ENCODE measurements at places on chromosomes 12 and 14.

DNA sequence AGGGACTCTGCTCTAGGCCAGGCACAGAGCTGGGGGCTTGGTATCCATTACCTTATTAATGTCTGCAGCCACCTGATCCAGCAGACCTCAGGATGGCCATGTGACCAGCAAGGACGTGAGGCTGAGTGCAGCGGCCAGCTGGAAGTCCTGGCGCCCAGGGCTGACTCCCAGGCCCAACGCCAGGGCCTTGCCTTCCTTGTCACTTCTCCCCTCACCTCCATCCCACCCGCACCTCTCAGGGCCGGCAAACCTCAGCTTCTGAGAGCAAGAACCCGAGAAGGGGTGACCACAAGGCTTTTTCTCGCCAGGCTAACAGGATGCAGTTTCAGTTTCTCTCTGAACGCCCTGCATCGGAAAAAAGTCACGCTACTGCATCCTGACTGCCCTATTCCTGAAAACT is 15.4 kb downstream of the RAB35 start:
- peak; percentile 40 for DNase-seq

DNA sequence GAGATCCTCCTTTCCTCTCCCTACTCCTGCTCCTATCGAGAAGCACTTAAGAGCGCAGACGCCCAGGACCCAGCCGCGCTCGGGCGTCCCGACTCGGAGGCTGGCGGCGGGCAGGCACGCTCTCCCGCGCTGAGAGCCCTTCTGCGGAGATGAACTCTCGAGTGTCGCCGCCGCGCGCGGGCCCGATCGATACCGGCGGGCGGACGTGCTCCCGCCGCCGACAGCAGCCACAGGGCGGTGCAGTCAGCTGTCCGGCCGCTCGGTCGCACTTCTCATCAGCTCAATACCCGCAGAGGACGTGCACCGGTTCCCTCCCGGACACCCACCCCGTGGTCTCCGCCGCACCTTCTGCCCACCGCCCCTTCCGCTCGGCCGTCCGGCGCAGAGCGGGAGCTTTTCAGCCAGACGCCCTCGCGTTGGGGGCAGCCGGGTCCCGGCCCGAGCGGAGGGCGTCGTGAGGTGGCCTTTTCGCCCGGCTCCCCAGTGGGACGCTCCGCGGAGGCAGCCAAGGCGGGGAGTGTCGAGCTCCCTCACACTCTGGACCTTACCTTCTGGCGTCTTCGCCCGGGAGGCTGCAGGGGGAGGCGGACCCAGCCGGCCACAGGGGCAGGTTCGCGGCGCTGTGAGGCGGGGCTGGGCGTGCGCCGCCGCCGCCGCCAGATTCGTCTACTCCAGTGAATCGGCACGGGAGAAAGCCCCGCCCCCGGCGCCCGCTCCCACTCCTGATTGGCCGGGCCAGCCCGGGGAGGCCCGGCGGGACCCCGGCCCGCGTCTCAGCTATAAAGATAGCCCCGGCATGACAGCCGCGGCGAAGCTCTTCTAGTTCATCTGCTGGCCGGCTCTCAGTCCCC is at the start of gene INSM2:
INSM2 (plus strand) TSS at position 808 of the 851 bp plus-strand sequence. CDS start 89 bp downstream, outside the sequence.
- DNase-seq: peak; percentile 82

- DNase-seq: no peak
These were observed 827.7 kb downstream of the TMTC2 start for GRCh38 chr12:83514372-83514771.

- DNase-seq: peak; percentile 81
These were observed 17.1 kb downstream of the FOS start for GRCh38 chr14:75295491-75296345.

- no peak for DNase-seq
These were observed 2.4 kb upstream of the LYZ start for GRCh38 chr12:69345742-69346141.

GRCh38 chr14:30656190-30656632 is 34.1 kb downstream of the SCFD1 start:
- peak; percentile 59 for DNase-seq

- DNase-seq: no peak
These were observed 95.9 kb downstream of the TSPAN9 start for GRCh38 chr12:3173008-3173553.

DNA sequence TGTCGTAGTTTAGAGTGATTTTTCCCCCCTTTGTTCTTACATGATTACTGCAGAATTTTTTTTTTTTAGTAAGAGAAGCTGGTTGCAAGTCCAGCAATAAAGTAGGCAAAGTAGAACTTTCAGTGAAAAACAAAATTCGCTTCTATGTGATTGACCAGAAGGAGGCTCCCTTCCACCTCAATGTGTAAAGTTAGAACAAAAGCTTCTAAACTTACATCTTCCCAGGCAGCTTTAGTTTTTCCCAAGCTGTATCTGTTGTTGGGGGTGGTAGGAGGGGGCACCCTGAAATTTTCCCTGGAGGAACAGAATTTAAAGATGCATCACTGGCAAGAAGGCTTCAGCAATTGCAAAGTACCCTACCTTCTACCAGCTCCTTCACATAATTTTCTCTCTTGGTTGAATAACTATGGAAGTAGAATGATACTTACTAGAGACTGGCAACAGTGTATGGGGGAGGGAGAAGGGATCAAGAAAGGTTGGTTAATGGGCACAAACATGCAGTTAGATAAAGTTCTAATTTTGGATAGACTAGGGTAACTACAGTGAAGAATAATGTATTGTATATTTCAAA is 87.3 kb upstream of the E2F7 start:
- peak; percentile 37 for DNase-seq

DNA sequence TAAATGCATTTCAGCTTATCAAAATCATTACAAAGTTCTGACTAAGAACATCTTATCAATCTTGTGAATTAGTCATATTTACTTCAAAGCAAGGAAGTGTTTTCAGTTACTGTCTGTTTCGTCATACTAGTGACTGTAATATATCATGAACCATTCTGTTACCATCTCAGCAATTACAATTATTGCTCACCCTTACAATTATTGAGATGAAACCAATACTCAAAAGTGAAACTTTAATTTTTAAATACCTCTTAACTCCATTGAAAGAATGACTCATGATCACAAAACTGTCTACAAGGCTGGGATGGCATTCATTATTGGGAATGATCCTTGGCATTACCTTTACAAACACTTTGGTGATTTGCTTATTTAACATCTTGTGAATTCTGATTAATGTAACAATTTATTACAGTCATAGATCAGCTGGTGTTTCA is 90.3 kb downstream of the RPS6KA5 start:
- no peak for DNase-seq
